GM23338 (cell line): ENCODE measurements at places on chromosomes 1 and 21. TPM values are rescaled to one million over a fixed set of nuclear protein-coding genes. Genes with fewer than 3 reads are reported as not detected.

- DNase-seq, result no peak
Observed at GRCh38 chr1:108505763-108506070, 54.2 kb upstream of the EEIG2 start.

- no peak for DNase-seq
Observed at GRCh38 chr1:247437551-247438505, 20.1 kb downstream of the OR2B11 start.

DNA sequence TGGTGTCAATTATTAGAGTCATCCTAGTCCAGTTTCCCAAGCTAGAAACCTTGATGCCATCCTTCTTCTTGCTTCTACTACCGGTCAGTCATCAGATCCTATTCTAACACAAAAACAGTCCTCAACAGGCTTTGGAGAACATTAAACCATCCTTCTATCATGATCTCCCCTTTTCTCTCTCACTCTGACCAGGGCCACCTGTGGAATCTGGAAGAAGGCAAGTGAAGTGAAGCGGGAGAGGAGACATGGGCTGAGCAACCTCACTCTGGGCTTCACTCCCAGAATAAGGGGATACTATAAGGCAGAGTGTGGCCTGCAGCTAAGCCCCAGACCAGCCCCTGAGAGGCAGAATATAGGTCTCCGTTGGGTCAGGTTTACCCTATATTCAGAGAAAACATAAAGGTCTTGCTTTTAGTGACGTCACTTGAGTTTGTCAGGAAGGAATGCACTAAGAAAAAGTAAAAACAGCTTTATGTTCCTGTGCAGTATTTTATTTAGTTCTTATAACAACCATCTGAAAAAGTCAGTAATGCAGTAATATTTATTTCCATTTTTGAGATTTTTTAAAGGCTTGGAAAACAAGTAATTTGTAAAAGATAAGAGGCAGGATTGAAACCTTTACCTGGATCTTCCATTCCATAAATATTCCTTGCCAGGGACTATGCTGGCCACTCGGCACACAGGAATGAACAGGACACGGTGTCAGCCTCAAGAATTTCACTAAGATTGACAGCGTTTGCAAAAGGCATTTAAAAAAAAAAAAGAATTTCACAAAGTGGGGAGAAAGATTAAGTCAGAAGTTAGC is 61.3 kb downstream of the NFASC start:
- no peak for DNase-seq

GRCh38 chr1:6178751-6179563 is 1.2 kb downstream of the CHD5 start:
- DNase-seq, result peak; percentile 62

DNA sequence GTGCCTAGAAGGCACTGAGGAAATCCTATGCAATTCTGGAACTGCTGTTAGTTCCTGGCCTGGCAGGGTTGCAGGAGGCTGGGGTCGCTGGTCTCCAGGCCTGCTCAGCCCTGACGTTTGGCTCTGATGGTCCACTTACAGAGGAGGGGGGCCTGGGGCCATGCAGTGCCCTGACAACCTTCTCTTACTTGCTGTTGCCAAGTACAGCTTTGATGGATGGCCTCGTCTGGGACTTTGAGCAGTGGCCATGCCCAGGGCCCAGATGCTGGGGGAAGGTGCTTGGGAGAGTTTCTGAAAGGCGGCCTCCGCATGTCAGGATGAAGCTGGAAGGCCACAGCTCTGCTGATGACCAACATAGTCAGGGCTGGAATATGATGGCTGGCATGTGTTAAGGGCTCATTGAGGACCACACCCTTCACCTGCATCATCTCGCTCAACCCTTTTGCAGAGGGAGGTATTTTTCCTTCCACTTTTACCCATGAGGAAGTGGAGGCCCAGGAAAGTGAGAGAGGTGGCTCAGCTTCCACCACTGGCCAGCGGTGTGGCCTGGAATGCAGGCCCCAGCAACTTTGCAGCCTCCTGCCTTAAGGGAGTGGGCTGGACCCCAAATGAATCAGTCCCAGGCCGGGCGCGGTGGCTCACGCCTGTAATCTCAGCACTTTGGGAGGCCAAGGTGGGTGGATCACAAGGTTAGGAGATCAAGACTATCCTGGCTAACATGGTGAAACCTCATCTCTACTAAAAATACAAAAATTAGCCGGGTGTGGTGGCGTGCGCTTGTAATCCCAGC is 34.7 kb upstream of the LRRC3 start:
- no peak for DNase-seq

DNA sequence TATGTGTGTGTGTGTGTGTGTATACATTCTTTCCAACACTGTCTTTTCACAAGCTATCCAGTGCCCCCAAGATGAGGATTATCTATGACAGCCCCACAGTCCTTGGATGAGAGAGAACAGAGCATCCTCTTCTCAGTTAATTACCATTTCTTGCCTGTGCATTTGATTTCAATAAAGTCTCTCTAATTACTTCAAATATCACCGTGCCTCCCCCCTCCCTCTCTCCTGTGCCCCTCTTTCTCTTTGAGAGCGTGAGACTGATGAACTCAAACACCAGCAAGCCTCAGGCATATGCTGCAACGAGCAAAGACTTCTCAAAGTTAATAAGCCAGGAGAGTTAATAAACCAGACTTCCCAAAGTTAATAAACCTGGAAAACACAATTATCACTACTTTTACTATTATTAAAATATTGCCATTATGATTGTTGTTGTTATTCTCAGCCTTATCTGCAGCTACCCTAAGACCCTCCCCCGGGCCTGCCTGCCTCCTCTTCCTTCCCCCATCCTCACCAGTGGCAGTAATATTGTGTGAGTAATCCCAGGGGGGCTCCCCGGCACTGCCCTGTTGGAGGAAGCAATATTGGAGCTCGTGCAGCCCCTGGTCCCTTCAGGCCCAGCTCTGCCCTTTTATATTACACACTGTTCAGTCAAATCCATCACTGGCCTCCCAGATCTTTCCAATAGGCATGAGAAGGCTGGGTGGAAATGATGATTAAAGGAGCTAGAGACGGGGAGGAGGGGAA is 30.9 kb downstream of the LMX1A start:
- DNase-seq, result no peak

GRCh38 chr1:37765916-37766664 is 1.2 kb upstream of the EPHA10 start:
- DNase-seq, result peak; percentile 75

DNA sequence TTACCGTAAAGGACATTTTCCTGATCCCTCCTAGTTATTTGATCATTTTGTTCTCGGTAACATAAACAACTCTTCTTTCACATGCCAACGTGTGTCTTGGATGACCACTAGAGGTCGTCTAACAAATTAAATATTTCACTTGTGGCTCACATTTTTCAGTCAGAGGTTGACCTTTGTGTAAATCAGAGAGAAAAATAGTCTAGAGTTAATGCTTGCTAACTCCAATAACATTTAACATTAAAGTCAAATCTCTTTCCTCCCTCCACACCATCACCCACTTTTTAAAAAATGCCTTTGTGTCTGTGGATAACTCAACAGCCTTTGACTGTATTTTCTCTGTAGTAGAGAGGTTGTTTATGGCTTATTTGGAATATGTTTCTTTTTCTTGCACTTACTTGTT is 220.5 kb upstream of the B3GALT2 start:
- DNase-seq, result peak; percentile 76

DNA sequence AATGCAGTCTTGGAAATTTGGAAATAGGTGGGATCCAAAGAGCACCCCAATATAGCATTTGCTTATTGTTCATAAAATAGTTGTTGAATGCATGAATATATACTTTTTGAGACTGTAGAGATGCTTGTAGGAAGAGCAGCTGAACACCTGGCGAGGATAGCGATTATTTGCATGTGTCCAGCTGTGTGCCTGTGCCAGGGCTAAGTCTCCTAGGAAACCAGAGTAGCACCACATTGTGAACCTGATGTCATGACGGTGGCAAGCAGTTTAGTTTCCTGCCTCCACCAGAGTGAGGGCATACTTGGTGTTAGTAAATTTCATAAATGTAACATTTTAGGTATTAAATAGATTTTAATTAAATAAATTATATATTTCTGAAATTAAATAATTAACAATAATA is 37.3 kb upstream of the IRF2BP2 start:
- DNase-seq, result no peak

DNA sequence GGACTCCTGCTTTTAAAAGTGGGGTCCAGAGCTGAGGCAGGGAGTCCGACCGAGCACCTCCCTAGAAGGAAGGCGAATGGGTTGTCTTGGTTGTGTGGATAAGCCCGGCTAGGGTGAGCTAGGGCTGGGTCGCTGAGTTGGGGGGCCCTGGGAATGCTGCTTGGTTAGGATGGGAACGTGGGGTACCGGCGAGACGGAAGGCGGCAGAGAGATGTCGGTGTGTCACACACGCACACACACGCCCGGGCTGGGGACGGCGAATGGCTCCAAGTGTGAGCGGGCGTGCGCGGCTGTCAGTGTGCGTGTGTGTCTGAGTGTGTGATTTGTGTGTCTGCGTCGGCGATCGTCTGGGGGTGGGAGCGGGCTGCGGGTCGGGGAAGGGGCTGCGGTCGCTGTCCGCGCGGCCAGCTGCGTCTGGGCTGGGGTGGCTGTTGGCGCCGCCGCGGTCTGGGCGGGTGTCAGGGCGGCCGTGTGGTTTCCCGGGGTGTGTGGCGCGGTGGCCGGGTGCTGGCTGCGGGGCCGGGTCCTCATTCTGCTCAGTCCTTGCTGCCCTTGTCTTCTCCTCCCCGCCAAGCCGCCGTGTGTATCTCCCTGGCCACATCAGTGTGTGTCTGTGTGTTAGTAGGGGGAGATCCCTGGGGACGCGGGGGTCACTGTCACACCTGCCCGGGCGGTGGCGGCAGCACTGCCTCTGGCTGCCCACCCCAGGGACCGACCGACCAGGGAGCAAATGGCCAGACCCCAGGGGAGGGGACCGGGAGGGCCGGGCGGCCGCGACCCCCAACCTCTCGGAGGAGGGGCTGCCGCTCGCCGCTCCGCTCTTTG is 1.1 kb downstream of the EFNA3 start:
- DNase-seq, result no peak

DNA sequence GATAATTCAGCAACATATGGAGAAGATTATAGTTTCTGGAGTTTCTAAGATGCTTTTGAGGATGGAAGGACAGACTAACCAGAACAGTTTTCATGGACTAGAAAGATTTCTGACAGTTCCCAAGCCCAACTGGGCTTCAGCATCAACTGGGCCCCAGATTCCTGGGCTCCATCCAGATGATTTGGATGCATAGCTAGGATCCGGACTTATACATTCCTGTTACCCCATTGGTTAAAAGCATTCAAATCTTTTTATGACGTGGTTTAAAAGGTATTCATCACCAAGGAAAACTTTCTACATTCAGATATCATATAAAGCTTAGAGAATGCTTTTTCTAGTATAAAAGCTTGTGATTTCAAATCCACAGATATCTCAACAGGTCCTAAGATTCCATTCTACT is 29.7 kb downstream of the TSHB start:
- no peak for DNase-seq

Gene CA6
- not detected in 2 replicates for total RNA-seq

Gene LEPR
- total RNA-seq, result 3.8 and 4.7 TPM in 2 replicates

Gene GUCA2A
- not detected in 2 replicates for total RNA-seq
